Fibroblast of the aortic adventitia (primary cell): ENCODE measurements at places on chromosomes 5 and 9. TPM values are rescaled to one million over a fixed set of nuclear protein-coding genes. Genes with fewer than 3 reads are reported as not detected.

DNA sequence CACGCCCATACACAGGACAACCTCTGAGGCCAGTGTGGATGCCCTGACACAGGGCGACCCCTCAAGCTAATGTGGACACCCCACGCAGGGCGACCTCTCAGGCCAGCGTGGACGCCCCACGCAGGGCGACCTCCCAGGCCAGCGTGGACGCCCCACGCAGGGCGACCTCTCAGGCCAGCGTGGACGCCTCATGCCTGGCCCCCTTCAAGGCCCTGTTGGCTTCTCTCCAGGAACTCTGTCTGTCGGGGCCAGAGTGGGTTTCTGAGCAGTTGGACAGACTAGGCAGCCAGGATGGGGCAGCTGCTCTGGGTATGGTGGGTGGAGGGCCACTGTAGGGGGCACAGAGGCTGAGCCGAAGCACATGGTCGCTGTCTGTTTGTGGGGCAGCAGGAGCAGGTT is 47.4 kb downstream of the LMX1B start:
- DNase-seq: no peak

- DNase-seq: peak; percentile 59
Measured at GRCh38 chr9:83403527-83404238, 134.5 kb downstream of the FRMD3 start.

DNA sequence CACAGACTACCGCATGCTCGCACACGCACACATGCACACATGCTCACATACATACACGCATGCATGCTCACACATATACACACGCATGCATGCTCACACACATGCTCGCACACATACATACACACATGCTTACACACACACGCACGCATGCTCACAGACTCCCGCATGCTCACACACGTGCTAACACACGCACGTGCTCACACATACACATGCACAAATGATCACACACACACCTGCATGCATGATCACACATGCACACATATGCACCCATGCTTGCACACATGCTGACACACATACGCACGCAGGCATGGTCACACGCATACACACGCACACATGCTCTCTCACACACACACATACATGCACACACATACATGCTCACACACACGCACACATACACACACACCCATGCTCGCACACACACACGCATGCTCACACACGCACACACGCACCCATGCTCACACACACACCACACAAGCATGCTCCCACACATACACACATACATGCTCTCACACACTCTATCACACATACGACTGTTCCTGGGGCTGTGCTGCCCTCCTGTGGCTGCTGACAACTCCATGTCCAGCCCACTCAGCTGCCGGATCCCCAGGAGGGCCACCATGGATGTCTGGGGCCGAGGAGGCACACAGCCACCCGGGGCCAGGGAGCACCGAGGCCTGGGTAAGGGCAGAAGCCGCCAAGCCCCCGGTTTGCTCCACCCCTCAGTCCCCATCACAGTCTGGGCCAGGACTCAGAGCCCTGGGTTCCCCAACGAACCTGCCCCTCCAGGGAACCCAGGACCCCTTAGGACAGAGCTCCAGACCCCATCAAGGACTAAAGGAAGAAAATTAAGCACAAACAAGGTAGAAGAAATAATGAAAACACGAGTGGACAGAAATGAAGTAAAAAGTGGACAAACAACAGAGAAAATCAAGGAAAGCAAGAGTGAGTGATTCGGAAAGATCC is 31.4 kb upstream of the EGFL7 start:
- DNase-seq: peak; percentile 85

The C5orf15 gene
- total RNA-seq: 31.1 and 66.6 TPM in 2 replicates

The IRX4 gene
- total RNA-seq: not detected in 2 replicates

The NDOR1 gene
- 8.5 and 8.6 TPM in 2 replicates for total RNA-seq
